ENCODE measurements at places on chromosomes 5 and 9.

GRCh38 chr5:169041180-169041579 lies 259.8 kb downstream of the SLIT3 start:
- DNase-seq = no peak

GRCh38 chr5:78279194-78279593 lies 15.3 kb downstream of the AP3B1 start:
- no peak for DNase-seq

DNA sequence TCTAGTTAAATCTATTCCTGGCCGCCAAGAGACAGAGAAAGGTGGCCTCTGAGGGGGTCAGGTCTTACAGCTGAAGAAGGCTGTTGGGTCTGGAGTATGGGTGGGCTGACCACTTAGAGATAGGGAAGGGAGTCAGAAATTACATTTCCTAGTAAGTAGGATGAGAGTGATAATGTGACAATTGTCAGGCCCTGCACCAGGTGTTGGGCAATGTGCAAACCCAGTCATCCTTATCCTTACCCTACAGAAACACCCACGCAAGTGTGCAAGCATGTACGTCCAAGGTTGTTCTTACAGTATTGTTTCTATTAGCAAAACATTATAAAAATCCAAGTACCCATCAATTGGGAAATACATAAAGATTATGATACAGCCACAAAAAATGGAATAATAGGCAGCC lies 9.5 kb downstream of the SPAAR start:
- no peak for DNase-seq

GRCh38 chr9:91065231-91066041 lies 263.8 kb downstream of the SYK start:
- DNase-seq = no peak

GRCh38 chr5:124842725-124843595 lies 96.5 kb upstream of the ZNF608 start:
- DNase-seq = no peak

GRCh38 chr5:40733879-40734563 lies 21.7 kb downstream of the TTC33 start:
- no peak for DNase-seq

All from femur (tissue), 1 donor.